ENCODE measurements at places on chromosomes 7 and 10.

DNA sequence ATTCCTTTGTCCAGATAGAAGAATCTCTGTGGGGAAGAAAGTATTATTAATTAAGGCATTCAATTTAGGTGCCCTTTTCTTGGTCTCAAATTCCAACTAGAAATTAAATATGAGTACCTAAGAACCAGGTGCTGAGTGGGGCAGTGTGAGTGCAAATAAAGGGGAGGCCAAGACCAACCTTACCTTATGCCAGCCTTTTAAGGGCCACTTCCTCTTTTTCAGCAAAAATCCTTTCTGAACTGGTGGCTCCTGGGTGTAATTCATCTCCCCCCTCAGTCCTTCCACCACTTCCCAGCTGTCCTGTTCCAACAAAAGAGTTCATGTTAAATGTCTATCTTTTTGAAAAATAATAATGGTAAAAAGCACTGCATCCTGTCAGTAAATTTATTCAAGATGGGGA lies 108.2 kb downstream of the OSBPL3 start:
- no peak for DNase-seq

DNA sequence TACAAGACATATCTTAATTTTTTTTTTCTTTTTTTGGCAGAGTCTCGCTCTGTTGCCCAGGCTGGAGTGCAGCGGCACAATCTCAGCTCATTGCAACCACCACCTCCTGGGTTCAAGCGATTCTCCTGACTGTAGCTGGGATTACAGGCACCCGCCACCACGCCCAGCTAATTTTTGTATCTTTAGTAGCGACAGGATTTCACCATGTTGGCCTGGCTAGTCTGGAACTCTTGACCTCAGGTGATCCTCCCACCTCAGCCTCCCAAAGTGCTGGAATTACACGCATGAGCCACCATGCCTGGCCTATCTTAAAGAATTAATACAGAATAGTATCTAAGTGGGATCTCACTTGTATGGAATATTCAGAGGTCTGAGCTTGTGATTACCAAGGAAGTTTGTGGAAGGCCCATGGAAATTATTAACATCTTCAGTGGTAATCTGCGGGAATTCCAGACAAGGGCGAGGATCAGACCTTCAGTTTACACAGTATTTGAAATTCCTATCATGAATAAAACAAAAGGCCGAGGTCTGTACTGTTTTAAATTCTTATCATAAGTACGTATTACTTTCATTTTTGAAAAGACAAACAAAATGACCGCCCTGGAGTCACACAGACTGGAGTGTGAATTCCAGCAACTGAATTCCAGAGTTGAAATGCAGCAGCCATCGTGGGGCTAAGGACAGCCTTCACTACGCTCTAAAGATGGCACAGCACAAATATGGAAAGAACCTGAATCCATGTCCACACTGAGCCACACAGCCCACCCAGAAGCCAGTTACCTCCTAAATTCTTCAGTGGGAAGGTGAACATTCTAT lies 16.7 kb downstream of the GPRIN2 start:
- no peak for DNase-seq

GRCh38 chr7:24560772-24561171 lies 12.5 kb upstream of the PALS2 start:
- DNase-seq: no peak

GRCh38 chr10:227014-227413 lies 91.8 kb downstream of the ZMYND11 start:
- DNase-seq: no peak

DNA sequence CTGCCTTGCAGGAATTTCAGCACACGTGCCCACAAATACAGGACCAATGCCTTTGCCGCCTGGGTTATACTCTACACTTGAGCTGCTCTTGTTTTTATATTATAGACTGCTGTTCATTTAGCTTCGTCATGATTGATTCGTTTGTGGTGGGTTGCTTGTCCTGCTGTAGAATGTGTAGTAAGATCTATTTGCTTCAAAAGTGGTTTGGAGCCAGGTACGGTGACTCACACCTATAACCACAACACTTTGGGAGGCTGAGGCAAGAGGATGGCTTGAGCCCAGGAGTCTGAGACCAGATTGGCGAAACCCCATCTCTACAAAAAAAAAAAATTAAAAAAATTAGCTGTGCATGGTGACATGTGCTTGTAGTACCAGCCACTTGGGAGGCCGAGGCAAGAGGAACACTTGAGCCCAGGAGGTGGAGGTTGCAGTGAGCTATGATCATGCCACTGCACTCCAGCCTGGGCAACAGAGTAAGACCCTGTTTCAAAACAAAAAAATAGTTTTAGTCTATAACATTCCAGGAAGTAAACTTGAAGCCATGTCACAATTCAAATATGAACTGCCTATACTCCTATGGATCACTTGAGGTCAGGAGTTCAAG lies 9.0 kb upstream of the RHBDD2 start:
- DNase-seq: no peak

- DNase-seq: no peak
These were observed 84.5 kb upstream of the DYNC1I1 start for GRCh38 chr7:95687759-95688343.

GRCh38 chr7:36301914-36302771 lies 87.5 kb upstream of the ANLN start:
- peak; percentile 50 for DNase-seq

DNA sequence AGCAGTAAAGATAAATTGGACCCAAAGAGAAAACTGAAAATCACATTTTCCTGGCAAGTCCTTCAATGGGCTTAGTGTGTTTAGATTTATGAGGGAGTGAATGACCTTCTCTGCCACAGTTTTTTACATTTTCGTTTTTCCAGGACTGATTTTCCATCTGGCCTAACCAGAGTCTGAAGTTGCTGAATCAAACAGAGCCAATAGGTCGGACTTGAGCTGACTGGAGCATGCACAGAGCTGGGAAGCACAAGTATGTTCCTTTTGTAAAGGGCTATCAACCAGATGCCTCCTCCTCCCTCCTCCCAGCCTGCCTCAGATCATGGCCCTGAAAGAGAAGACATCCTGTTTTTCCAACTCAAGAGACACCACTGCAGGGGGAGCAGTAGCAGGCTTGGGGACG lies 126.0 kb upstream of the ANKRD1 start:
- DNase-seq: no peak
